Activated T-cell treated with anti-CD3 and anti-CD28 coated beads for 1 hour (primary cell): ENCODE measurements at places on chromosomes 16 and 17.

DNA sequence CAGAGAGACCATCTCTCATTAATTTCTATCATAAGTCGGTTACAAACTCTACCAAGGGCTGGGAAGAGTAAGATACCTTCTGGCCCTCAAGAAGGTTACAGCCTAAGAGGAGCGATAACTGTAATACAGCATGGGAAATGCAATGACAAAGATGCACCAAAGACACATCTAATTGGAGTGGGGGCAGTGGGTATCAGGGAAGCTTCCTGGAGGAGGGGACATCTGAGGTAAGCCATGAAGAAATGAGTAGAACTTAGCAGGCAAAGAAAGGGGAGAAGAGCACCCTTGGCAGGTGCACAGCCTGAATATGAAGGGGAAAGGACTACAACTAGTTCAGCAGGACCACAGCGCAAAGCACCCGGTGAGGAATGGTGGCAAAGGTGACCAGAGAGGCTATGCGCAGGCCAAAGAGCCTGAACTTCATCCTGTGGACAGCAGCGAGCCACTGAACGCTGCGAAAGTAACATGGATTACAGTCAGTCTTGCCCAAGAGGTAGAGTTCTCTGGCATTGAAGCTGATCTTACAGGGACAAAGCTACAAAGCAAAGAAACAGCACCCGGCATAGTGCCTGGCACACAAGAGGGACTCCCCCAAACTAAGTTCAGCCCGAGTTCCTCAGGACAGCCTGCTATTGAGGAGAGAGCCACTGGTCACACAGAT is 2.8 kb downstream of the TBC1D10B start:
- DNase-seq = no peak

GRCh38 chr16:68375801-68376536 is 65.2 kb downstream of the PRMT7 start:
- DNase-seq = no peak

GRCh38 chr16:426906-427249 is 1.4 kb downstream of the RAB11FIP3 start:
- no peak for DNase-seq

GRCh38 chr16:88306860-88307545 is 75.8 kb upstream of the ZNF469 start:
- DNase-seq = no peak

- no peak for DNase-seq
Observed at GRCh38 chr17:47315451-47316266, 8.1 kb upstream of the EFCAB13 start.

DNA sequence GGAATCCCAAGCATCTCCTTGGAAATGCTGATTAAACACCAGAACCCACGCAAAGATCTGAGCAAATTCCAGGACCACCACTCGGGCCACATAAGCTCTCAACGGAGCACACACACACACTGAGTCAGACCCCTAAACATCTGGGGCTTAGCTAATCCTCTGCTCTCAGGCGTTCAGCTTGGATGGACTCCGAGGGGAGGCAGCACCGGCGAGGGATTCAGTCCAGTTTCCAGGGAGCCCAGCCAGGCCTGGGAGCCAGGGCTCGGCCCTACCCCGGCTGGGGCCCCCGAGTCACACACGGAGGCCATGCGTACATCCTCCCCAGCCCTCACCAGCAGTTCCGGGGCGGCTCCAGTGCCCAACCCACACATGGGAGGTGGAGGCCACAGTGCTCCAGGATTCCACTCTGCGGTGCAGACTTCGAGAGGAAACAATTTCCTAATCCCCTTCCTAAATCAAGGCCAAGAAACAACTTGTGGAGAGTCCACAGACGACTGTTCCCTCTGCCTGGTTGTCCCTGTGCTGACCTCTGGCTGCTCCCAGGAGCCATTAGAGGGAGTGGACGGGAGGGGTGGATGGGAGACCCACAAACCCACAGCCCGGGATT is 70.5 kb downstream of the GAS7 start:
- no peak for DNase-seq

- DNase-seq = no peak
Observed at GRCh38 chr16:67163164-67163998, 1.2 kb upstream of the HSF4 start.

DNA sequence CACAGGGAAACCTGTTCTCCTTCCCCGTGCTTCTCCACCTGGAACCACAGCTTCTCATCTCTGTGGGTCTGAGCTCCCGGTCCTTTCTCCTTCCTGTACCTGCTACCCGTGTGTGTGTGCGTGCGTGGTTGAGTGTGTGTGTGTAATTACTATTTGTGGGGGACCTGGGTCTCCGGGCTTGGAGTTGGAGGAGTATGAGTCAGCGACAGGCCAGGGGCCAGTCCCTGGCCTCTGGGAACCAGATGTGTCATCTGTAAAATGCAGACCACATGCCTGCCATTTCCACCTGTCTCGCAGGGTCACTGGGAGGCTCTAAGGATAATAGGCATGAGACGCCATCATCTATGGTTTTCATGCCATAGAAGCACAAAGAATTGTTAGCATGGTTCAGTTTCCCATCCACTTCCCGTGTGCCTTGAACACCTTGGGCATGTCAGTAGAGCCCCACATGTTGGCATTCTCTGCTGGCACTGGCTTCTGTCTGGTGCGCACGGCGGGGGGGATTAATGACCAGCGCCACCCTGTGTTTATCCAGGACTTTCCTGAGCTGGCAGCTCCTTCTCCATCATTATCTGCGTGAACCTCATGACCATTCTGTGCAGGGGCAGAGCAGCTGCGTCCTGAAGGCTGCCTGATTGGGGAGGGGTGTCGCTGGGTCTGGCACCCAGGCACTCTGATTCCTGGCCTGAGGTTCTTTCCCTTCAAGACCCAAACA is 1.5 kb downstream of the ZNF205 start:
- no peak for DNase-seq

- no peak for DNase-seq
Observed at GRCh38 chr16:87369117-87369765, 14.3 kb downstream of the FBXO31 start.

DNA sequence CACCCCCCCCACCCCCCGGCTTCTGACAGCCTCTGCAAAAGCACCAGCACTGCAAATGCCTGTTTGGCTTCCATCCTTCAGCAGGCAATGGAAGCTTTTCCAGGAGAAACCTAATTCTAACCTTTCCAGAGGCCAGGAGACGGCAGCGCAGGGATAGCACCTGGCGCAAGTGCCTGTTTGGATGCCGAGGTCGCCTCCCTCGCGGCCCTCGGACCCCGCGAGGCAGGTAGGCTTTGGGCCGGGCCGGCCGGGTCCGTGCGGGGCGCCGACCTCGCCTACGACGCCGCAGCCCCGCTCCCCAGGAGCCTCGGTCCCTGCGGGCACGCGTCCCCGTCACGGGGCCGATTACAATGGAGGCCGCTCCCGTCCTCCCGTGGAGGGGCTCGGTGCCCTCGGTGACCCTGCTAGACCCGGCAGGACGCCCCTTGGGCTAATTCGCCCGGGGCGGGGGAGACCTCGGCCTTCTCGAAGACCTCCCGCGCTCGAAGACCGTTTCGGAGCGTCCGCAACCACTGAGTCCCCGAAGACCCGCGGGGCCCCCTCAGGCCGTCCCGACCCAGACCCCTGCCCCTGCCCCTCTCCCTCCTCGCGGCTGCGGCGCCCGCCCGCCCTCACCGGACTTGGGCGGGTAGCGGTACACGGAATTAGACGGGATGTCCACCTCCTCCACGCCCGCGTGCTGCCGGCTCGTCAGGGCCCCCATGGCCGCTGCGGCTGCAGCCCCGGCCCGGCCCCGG is 587 bp downstream of the RNF157 start:
- DNase-seq = no peak
